Esophagus squamous epithelium (tissue), 5 donors: ENCODE measurements at places on chromosomes 3 and 15. TPM values are rescaled to one million over a fixed set of nuclear protein-coding genes. Genes with fewer than 3 reads are reported as not detected.

- peaks cover 3% of the 10 kb centered on the region for H3K27me3 ChIP-seq
- no peak overlapping the region for H3K4me3 ChIP-seq
- H3K36me3 ChIP-seq: no peaks in the 10 kb centered on the region
- DNase-seq: no peak
Observed at GRCh38 chr3:133797396-133798105, 8.1 kb upstream of the SRPRB start.

- no peak overlapping the region for H3K27ac ChIP-seq
- no peaks in the 10 kb centered on the region for H3K27me3 ChIP-seq
- H3K36me3 ChIP-seq: no peaks in the 10 kb centered on the region
- no peak for DNase-seq
- H3K4me1 ChIP-seq: no peaks in the 10 kb centered on the region
Observed at GRCh38 chr3:171168086-171168485, 141.6 kb upstream of the SLC2A2 start.

The CAMKV gene
- total RNA-seq: 0.19 TPM

- no peak overlapping the region for H3K27ac ChIP-seq
- H3K4me1 ChIP-seq: no peaks in the 10 kb centered on the region
- H3K4me3 ChIP-seq: no peak overlapping the region
- DNase-seq: no peak
Observed at GRCh38 chr3:55434789-55435188, 52.3 kb downstream of the WNT5A start.

DNA sequence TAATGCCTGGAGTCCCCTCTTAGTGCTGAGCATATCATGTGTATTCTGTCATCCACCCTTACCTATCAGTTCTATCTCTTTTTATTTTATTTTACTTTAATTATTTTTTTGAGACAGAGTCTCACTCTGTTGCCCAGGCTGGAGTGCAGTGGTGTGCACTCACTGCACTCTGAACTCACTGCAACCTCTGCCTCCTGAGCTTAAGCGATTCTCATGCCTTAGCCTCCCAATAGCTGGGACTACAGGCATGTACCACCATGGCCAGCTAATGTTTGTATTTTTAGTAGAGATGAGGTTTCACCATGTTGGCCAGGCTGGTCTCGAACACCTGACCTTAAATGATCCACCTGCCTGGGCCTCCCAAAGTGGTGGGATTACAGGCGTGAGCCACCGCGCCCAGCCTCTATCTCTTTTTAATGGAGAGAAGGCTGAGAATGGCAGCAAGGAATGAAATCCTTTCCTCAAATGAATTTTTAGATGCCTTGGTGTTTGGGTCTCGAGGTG, 11.4 kb downstream of the SACM1L start:
- H3K36me3 ChIP-seq: peaks cover 40% of the 10 kb centered on the region
- H3K27me3 ChIP-seq: no peaks in the 10 kb centered on the region
- H3K4me3 ChIP-seq: no peak overlapping the region

DNA sequence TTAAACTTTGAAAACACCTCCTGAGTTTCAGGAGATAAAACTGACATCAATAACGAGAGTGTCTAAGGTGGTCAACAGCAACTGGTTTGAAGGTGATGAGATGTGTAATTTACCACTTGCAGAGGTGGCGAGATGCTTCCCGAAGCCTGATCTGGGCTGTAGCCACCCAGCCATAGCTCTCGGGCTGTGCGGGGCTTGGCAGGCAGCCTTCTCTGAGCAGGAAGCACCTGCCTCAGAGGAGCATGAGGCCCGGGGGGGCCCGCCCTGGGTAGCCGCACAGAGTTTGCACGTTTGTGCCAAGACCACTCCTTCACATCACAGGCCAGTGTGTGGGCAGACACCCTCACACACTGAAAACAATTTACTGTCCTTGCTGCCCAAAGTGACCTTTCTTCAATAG, 220.3 kb downstream of the CACNA2D3 start:
- DNase-seq: no peak
- H3K4me1 ChIP-seq: no peaks in the 10 kb centered on the region
- no peaks in the 10 kb centered on the region for H3K27me3 ChIP-seq
- no peak overlapping the region for H3K4me3 ChIP-seq

The NME9 gene
- total RNA-seq: 1.3 TPM

GRCh38 chr3:46505953-46506352, 8.2 kb downstream of the RTP3 start:
- no peak for DNase-seq
- H3K4me3 ChIP-seq: no peak overlapping the region
- no peak overlapping the region for H3K27ac ChIP-seq
- H3K36me3 ChIP-seq: no peaks in the 10 kb centered on the region
- H3K27me3 ChIP-seq: no peaks in the 10 kb centered on the region

DNA sequence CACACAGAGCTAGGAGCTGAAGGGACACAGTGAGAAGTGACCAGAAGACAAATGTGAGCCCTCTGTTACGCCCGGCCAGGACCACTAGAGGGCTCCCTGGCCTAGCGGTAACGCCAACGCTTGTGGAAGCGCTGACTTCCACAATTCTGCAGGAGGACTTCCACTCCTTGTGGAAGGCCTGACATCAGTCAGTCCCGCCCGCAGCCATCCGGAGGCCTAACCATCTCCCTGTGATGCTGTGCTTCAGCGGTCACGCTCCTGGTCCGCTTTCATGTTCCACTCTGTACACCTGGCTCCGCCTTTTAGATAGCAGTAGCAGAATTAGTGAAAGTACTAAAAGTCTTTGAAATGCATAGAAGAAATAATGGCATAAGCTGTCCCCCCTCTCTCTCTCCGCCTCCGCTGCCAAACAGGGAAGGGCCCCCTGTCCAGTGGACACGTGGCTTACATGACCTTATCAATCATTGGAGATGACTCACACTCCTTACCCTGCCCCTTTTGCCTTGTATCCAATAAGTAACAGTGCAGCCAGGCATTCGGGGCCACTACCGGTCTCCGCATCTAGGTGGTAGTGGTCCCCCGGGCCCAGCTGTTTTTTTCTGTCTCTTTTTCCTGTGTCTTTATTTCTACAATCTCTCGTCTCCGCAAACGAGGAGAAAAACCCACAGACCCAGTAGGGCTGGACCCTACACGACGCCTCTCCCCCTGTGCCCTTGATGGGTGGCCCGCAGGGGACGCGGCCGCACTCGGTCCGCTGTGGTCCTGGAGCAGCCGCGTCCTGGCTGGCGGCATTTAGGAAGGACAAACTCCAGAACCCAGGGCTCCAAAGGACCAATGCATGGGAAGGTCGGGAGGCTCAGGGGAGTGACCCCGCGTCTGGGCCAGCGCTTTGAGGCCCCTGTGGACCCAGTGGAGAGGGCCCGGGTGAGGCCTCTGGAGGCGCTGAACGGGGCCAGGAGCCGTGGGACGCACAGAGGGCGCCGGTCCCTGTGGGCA, 27.0 kb upstream of the RPL32 start:
- H3K27ac ChIP-seq: no peak overlapping the region
- peaks cover 7% of the 10 kb centered on the region for H3K4me1 ChIP-seq
- DNase-seq: no peak
